ENCODE measurements at places on chromosomes 11 and 22.

DNA sequence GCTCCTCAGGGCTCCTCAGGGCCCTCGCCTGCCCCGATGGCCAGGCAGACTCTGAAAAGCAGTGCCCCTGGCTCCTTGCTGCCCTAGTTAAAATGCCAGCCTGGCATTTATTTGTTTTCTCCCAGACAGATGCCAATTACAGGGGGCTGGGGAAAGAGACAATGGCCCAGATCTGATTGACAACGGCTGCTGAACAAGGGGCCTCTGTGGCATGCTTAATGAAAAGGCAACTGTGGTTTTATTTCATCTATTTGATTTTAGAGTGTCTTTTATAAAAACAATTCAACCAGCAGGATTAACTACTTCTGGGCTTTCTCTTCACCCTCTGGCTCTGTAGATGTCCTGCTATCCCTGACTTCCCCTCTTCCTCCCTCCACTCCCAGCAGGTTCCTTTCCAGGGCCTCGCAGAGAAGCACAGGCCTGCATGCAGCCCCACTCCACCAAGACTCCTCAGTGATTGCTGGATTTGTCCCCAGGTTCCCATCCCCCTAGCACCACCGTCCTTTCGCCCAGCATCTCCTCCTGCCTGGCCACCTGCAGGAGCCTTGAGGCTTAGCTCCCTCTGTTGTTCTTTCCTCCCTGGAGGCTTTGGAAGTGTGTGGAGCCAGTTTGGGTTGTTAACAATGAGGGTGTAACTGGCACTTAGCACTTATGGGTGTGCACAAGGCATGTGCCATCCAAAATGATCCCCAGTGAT is 171.1 kb downstream of the TENM4 start:
- peaks cover 2% of the 10 kb centered on the region for H3K27me3 ChIP-seq
- H3K4me1 ChIP-seq = no peaks in the 10 kb centered on the region
- DNase-seq = no peak
- H3K36me3 ChIP-seq = no peaks in the 10 kb centered on the region
- no peak overlapping the region for H3K4me3 ChIP-seq
- no peak overlapping the region for H3K27ac ChIP-seq

- no peak for DNase-seq
- H3K36me3 ChIP-seq = no peaks in the 10 kb centered on the region
- peaks cover 9% of the 10 kb centered on the region for H3K27me3 ChIP-seq
- H3K4me3 ChIP-seq = peak overlapping the region; percentile 14
These were observed 25.0 kb upstream of the TMPRSS4 start for GRCh38 chr11:118051611-118052461.

- DNase-seq = no peak
- H3K36me3 ChIP-seq = peaks cover 29% of the 10 kb centered on the region
- peak overlapping the region; percentile 67 for H3K27ac ChIP-seq
- peak overlapping the region; percentile 4 for H3K4me3 ChIP-seq
- H3K4me1 ChIP-seq = peaks cover 57% of the 10 kb centered on the region
These were observed 23.7 kb downstream of the CRKL start for GRCh38 chr22:20940904-20941385.

GRCh38 chr11:3775736-3776406 is 21.5 kb downstream of the NUP98 start:
- no peak for DNase-seq
- no peaks in the 10 kb centered on the region for H3K4me1 ChIP-seq
- no peak overlapping the region for H3K27ac ChIP-seq

- H3K36me3 ChIP-seq = no peaks in the 10 kb centered on the region
- peak overlapping the region; percentile 96 for H3K27ac ChIP-seq
- peak overlapping the region; percentile 95 for H3K4me3 ChIP-seq
These were observed 7.2 kb downstream of the TMEM86A start for GRCh38 chr11:18705651-18706281.

DNA sequence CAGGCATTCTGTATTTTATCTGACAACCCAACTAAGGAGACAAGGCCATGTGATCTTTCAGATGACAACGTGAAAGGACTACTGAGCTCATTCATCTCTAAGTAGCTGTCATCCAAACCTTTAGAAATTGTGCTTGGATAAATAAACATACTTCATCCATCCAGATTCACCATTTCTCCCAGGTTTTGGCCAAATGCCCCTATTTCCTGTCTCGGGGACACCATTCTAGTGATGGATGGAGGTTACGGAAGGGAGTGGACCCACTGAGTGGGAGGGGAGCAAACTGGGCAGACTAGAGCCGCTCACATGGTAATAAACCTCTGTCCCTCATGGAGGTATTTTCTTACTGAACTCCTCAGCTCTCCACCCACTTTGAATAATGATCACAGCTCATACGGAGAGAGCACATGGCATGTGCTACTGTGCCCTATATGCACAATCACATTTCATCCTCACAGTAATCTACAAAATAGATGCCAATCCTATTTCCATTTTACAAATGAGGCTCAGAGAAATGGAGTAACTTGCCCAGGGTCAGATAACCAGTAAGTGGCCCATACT is 114.4 kb downstream of the SLC1A2 start:
- H3K27me3 ChIP-seq = no peaks in the 10 kb centered on the region
- H3K36me3 ChIP-seq = no peaks in the 10 kb centered on the region
- peaks cover 20% of the 10 kb centered on the region for H3K4me1 ChIP-seq

DNA sequence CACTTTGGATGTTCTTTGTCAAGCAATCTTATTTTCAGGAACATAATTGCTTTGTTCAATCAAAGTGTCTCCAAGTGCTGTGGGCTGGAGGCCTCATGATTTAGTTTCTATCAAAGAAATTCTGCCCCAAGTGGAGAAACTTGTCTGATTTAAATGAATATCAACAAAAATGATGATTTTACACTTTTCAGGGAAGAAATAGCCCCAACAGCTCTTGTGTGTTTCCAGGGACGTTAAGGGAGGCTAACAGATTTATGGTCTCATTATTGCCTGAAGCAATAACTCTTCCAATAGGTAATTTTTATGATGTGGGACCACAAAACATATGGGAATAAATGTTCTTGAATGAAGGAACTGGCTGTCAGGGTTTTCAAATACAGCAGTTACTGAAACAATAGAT is 699.1 kb downstream of the FAM181B start:
- H3K27ac ChIP-seq = no peak overlapping the region
- H3K27me3 ChIP-seq = no peaks in the 10 kb centered on the region
- DNase-seq = no peak
- no peak overlapping the region for H3K4me3 ChIP-seq

- no peak overlapping the region for H3K27ac ChIP-seq
- peaks cover 4% of the 10 kb centered on the region for H3K4me1 ChIP-seq
- H3K4me3 ChIP-seq = no peak overlapping the region
- DNase-seq = no peak
- H3K27me3 ChIP-seq = peaks cover 1% of the 10 kb centered on the region
These were observed 2.8 kb upstream of the USP2 start for GRCh38 chr11:119384332-119384731.

- no peaks in the 10 kb centered on the region for H3K27me3 ChIP-seq
- no peak overlapping the region for H3K27ac ChIP-seq
- H3K36me3 ChIP-seq = no peaks in the 10 kb centered on the region
- no peaks in the 10 kb centered on the region for H3K4me1 ChIP-seq
- no peak overlapping the region for H3K4me3 ChIP-seq
These were observed 303.5 kb upstream of the ANO3 start for GRCh38 chr11:26028393-26028911.

DNA sequence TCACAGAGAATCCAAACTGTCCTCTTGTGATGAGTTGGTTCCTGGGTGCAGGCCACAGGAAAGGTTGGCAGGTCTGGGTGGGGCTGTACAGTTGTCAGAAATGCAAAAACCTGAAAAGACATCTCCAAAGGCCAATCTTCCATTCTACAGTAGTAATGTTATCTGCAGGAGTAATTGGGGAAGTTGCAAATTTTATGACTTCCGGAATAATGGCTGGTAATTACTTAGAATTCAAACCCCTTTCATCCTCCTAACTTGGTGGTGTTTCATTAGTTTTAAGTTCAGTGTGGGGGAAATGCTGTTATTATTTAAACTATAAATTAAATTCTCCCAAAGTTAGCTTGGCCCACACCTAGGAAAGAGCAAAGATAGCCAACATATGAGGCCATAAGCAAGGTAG is 64.7 kb upstream of the FAT3 start:
- H3K36me3 ChIP-seq = no peaks in the 10 kb centered on the region
- no peak overlapping the region for H3K27ac ChIP-seq
- no peak overlapping the region for H3K4me3 ChIP-seq
- H3K27me3 ChIP-seq = no peaks in the 10 kb centered on the region
- H3K4me1 ChIP-seq = no peaks in the 10 kb centered on the region

DNA sequence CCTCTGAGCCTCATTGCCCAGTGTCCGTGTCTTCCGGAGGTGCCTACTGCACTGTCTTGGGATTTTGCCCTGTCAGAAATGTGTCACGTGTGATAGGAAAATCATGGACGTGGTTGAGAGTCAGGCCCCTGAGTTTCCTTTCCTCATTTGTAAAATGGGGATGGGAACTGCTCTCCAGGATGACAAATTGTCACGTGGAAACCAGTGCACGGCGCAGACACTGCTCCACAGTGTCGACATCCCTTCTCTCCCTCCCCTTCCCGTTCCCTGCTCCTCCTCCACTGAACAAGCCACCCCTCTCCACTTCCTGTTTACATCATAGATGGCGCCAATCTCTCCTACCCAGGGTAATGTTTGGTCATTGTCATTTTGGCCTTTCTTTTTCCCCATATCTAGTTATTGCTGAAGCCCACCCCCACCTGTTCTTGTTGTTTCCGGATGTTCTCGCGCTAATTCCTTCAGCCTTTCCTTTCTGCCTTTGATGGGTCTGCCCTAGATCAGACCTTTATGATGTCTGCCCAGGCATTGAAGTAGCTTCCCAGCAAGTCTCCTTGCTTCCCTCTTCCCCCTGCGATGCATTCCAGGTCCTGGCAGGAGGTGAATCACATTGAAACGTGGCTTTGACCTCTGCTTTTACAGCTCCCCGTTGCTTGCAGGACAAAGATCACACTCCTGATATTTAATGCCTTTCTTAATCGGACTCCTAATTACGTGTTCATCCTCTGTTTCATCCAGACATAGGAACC is 91.8 kb downstream of the TBC1D22A start:
- peak overlapping the region; percentile 52 for H3K27ac ChIP-seq
- no peak overlapping the region for H3K4me3 ChIP-seq
- peaks cover 24% of the 10 kb centered on the region for H3K4me1 ChIP-seq
- DNase-seq = no peak

DNA sequence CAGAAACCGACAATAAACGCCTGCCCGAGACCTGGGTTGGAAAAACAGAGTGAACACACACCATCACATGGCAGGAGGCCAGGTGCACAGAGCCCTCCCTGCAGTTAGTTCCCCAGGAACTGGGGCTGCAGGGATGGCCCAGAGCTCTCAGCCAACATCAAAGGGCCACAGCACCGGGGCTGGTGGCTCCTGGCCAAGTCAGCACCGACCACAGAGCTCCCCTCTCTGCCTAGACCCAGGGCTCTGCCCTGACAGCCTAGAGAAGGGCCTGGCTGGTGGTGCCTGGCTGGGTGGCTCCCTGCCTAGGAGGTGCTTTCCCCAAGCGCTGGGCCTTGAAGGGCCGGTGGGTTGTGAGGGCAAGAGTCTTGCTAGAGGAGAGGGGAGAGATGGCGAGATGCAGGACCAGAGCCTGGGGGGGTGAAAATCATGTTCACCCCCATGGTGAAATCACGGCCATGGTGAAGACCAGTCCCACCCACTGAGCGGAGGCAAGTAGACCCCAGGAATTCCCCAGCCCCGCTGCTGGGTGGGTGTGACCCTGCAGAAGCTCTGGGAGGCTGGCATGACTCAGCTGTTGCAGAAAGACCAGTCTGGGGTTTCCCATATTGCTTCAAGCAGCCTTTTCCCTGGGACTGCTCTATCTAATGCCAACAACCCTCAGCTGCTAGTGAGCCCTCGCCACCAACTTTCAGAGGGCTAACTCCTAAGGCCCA is 7.2 kb upstream of the BID start:
- H3K4me3 ChIP-seq = no peak overlapping the region
- peak overlapping the region; percentile 88 for H3K27ac ChIP-seq
- H3K27me3 ChIP-seq = no peaks in the 10 kb centered on the region
- DNase-seq = peak; percentile 43

DNA sequence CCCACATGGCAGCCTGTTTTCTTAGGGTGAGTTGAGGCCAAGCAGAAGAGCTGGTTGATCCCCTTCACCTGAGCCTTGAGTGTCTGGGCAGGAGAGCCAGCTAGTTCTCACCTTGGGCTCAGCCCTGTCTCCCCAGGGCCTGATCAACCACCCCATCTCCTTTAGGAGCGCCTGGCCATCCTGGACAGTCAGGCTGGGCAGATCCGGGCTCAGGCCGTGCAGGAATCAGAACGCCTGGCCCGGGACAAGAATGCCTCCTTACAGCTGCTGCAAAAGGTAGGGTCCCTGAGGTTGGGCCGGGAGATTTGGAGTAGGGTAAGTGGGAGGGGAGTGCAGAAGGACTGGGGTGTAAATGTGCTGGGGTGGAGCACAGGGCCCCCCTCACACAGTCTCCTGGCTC is 31.3 kb downstream of the PHLDB1 start:
- no peak for DNase-seq
- peaks cover 9% of the 10 kb centered on the region for H3K27me3 ChIP-seq
- no peak overlapping the region for H3K4me3 ChIP-seq

DNA sequence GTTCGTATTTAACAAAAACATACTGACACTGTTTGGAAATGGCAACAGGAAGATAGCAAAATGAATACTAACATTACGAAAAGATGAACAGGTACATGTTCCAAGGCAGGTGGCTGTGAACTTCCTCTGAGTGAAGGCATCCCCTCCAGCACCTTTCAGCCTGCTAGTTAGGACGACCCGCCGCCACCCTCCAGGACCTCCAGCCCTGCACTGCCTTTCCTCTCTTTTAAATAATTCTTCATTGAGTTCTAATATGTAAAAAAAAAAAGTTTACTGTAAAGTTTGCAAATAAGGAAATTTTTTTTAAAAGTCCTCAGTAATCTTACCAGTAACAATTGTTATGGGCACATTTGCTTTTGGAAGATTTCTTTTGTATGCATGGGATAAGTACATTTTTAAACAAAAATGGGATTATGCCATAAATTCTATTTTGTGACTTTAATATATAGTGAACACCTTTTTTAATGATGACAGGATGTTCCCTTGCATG is 6.0 kb downstream of the NEAT1 start:
- peak overlapping the region; percentile 94 for H3K4me3 ChIP-seq
- peak overlapping the region; percentile 100 for H3K27ac ChIP-seq
- H3K36me3 ChIP-seq = peaks cover 12% of the 10 kb centered on the region
- no peaks in the 10 kb centered on the region for H3K27me3 ChIP-seq

GRCh38 chr11:36371181-36371580 is 75.1 kb downstream of the PRR5L start:
- H3K36me3 ChIP-seq = no peaks in the 10 kb centered on the region
- H3K4me1 ChIP-seq = peaks cover 7% of the 10 kb centered on the region
- H3K27ac ChIP-seq = no peak overlapping the region
- no peak overlapping the region for H3K4me3 ChIP-seq

All from memory B cell (primary cell).